Right lung (tissue), 10 donors: ENCODE measurements at places on chromosomes 16 and 17.

DNA sequence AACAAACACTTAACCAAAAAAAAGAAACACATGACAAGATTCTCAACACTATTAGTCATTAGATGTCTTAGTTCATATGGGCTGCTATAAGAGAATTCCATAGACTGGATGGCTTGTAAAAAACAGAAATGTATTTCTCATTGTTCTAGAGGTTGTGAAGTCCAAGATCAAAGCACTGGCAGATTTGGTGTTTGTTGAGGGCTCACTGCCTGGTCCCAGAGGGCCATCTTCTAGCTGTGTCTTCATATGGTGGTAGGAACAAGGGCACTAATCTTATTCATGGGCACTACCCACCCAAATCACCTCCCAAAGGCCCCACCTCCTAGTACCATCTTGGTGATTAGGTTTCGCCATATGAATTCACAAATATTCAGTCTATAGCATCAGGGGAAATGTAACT is 162.5 kb upstream of the SDK2 start:
- DNase-seq: no peak

DNA sequence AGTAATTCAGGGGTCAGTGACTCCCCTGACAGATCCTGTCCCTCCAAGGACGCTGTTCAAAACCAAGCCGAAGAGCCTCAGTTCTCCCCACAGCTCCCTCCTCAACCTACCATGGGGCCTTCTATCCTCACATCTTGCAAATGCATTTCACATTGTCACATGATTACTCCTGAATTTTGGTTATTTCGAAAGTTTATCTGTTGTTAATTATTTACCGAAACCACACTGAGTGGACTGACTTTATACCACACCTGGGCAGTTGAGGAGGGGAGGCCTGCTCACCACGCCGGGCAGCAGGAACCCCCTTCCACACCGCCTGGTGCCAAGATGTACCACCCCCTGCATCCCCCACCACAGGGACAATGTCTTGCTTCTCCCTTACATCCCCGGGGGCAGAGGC is 4.7 kb downstream of the TIMP2 start:
- no peak for DNase-seq

DNA sequence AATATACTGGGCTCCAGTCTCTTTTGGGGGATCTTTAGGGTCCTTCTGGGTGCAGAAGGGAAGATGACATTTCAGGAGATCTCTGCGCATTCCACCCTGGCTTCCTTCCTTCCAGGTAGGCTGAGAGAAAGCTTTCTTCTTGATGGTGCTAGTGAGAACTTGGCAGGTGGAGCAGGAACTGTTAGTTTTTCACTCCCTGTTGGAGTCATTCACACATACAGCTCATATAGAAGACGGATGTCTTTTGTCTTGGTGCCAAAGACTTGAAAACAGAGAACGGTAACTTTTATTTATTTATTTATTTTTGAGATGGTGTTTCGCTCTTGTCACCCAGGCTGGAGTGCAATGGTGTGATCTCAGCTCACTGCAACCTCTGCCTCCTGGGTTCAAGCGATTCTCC is 43.9 kb downstream of the PITPNC1 start:
- no peak for DNase-seq

DNA sequence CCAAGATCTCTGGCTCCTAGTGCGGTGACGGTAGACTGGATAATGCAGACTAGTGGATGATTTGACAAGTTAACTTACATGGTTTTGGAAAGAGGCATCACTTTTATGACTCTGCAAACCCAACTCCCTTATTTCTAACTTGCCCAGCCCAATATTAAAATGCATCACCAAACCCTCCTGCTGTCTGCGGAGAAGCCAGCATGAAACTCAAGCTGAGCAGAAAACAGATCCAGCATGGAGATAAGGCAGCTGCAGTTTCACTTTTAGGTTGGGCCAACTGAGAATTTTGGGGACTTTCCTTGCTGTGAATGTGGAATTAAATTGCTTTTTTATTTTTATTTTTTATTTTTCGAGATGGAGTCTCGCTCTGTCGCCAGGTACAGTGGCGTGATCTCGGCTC is 27.8 kb downstream of the CDH1 start:
- no peak for DNase-seq

- DNase-seq: no peak
These were observed 3.7 kb downstream of the BAHCC1 start for GRCh38 chr17:81398832-81399411.

DNA sequence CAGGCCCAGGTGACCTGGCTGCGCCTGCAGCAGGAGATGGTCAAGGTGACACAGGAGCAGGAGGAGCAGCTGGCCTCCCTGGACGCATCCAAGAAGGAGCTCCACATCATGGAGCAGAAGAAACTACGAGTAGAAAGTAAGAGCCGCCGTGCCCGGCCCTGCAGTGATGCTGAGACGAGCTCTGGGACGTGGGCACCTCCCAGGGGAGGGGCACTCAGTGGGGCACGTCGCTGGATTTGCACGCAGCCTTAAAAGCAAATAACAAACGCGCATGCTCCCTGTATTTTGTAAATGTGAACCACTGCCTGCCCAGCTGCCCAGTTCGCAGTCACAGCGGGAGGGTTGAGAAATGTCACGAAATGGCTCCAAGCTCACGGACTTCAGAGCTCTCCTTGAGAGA is 15.3 kb upstream of the GAA start:
- no peak for DNase-seq

GRCh38 chr16:3596101-3596861 is 15.1 kb downstream of the SLX4 start:
- no peak for DNase-seq

DNA sequence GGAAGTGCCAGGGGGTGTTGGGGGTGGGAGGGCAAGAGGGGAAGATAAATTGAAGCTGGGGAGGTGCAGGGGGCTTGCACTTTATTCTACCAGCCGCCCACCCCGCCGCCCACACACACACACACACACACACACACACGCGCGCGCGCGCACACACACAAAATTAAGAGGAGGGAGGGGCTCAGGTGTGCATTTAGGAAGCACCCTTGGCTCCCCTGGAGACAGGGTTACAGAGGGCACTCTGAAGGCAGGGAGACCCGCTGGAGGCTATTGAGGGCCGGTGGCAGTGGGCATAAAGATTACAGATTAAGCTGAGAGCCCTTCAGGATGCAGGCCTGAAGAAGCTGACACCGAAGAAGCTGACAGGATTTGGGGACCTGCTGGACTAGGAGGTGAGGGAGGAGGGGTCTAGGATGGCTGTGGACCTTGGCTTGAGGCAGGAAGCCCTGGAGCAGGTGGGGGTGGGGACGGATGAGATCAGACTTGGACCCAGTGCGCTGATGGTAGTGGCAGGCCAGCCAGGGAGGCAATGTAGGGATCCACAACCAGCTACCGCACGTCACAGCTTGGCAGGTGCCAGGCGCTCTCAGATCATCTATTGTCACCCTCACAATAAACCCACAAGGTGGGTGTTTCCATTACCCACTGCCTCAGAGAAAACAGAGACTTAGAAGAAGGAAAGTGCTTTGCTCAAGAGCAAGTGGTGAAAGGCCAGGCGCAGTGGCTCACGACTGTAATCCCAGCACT is 772 bp upstream of the SAMD14 start:
- DNase-seq: no peak

- DNase-seq: no peak
These were observed 106.3 kb upstream of the ZFHX3 start for GRCh38 chr16:73154063-73154870.

- DNase-seq: no peak
These were observed 11.4 kb upstream of the DNAI2 start for GRCh38 chr17:74262601-74263000.

- no peak for DNase-seq
These were observed 257.0 kb downstream of the SHISA9 start for GRCh38 chr16:13158427-13158826.

GRCh38 chr17:50055426-50056216 is at the start of gene ITGA3:
Gene ITGA3 (plus strand): TSS chr17:50056110. CDS start chr17:50056440, 330 bp downstream.
- no peak for DNase-seq

DNA sequence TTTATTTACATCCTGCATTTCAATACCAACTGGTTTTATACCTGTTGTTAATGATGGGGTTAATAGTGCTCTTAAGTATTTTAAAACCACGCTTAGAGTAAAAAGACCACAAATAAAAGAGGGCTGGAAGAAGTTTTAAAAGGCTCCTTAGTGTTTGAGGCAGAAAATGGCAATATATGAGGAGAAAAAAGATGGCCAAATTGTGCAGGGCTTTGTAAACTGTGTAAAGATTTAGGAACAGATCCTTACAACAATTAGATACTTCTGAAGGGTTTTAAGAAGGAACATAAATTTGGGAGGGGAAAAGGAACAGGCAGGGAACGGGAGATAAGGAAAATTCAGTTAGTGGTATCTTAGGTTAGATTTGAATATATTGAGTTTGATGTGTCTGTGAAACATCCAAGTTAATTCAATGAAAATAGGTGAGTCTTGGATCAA is 12.7 kb downstream of the CDC27 start:
- DNase-seq: no peak

DNA sequence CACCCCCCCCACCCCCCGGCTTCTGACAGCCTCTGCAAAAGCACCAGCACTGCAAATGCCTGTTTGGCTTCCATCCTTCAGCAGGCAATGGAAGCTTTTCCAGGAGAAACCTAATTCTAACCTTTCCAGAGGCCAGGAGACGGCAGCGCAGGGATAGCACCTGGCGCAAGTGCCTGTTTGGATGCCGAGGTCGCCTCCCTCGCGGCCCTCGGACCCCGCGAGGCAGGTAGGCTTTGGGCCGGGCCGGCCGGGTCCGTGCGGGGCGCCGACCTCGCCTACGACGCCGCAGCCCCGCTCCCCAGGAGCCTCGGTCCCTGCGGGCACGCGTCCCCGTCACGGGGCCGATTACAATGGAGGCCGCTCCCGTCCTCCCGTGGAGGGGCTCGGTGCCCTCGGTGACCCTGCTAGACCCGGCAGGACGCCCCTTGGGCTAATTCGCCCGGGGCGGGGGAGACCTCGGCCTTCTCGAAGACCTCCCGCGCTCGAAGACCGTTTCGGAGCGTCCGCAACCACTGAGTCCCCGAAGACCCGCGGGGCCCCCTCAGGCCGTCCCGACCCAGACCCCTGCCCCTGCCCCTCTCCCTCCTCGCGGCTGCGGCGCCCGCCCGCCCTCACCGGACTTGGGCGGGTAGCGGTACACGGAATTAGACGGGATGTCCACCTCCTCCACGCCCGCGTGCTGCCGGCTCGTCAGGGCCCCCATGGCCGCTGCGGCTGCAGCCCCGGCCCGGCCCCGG is 587 bp downstream of the RNF157 start:
- no peak for DNase-seq

- DNase-seq: no peak
These were observed 41.8 kb downstream of the TNRC6C start for GRCh38 chr17:78000341-78000740.

GRCh38 chr16:82715833-82716232 is 89.1 kb downstream of the CDH13 start:
- no peak for DNase-seq

- peak; percentile 86 for DNase-seq
These were observed 51.7 kb downstream of the PLXDC1 start for GRCh38 chr17:39099663-39100286.

DNA sequence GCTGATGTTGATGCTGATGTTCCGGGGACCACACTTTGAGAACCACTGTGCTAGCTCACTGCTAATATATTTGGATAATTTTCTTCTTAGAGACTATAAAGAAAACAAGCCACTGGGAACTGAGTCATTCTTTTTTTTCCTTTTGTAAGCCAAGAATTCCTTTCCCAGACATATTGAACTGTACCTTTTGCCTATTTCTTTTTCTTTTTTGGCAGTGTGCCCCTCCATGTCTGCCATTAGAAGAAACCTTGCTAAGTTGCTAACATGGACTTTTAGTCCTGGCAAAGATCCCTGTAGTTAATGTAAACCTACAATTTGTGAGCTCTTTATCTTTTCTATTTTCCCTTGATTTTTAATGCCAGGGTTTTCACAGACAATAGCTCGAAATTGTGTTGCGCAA is 17.3 kb upstream of the ERCC4 start:
- DNase-seq: no peak

DNA sequence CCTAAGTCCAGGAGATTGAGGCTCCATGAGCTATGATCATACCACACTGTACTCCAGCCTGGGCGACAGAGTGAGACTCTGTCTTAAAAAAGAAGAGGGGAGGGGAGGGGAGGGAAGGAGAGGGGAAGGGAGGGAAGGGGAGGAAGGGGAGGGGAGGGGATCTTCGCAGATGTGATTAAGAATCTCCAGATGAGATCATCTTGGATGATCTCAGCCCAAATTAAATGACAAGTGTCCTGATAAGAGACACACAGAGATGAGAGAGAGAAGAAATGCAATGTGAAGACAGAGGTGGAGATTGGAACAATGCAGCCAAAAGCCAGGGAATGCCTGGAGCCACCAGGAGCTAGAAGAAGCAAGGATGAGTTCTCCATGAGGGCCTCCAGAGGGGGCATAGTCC is 70.1 kb downstream of the EMP2 start:
- DNase-seq: no peak

- peak; percentile 42 for DNase-seq
These were observed 2.8 kb upstream of the PRKAR1A start for GRCh38 chr17:68509141-68510057.

- no peak for DNase-seq
These were observed 3.1 kb upstream of the ARL5C start for GRCh38 chr17:39169101-39169500.

DNA sequence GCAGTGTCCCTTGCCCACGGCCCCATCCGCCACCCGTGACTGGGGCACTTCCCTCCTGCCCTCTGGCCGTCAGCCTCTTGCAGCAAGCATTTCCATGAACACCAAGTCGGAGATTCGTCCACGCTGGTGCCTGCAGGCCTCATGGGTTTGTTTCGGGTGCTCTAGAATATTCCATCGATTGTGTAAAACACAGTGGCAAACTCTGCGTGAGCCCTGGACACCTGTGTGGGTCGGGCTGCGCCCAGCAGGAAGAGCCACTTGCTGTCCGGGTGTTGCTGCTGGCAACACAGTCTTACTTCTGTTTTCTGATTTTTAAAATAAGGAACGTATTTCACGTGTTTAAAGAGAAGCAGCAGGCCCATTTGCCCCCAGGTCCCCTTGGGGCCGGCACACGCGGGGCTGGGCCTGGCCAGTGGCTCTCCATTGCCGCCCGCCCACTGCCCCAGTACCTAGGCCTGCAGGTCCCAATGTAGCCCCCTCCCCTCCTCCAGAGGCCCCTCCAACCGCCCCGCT is 10.0 kb downstream of the CYBC1 start:
- DNase-seq: no peak

- no peak for DNase-seq
These were observed 66.3 kb downstream of the STX8 start for GRCh38 chr17:9509236-9509816.

- DNase-seq: no peak
These were observed 202.2 kb downstream of the ENGASE start for GRCh38 chr17:79276821-79277220.

- DNase-seq: no peak
These were observed 66.1 kb upstream of the FOXF1 start for GRCh38 chr16:86444261-86444660.
